Subcutaneous preadipocyte (primary cell): ENCODE measurements at places on chromosomes 1 and 21. TPM values are rescaled to one million over a fixed set of nuclear protein-coding genes. Genes with fewer than 3 reads are reported as not detected.

C1orf185 gene
- total RNA-seq: not detected in 2 replicates

ALDH4A1 gene
- total RNA-seq: 4.8 and 5.9 TPM in 2 replicates

CELA2B gene
- not detected in 2 replicates for total RNA-seq

TNFSF4 gene
- 0.73 and 1.8 TPM in 2 replicates for total RNA-seq

KIF26B gene
- under 0.01 TPM in 2 replicates for total RNA-seq

MRPS15 gene
- total RNA-seq: 86.0 and 96.2 TPM in 2 replicates

PGLYRP3 gene
- not detected in 2 replicates for total RNA-seq

LEFTY2 gene
- total RNA-seq: not detected in 2 replicates

SPOCD1 gene
- total RNA-seq: 39.7 and 74.5 TPM in 2 replicates

FMO2 gene
- total RNA-seq: 0.39 and 0.73 TPM in 2 replicates

GJA8 gene
- not detected in 2 replicates for total RNA-seq

ATP1A4 gene
- total RNA-seq: not detected in 2 replicates

MYBPHL gene
- total RNA-seq: not detected in 2 replicates

LRRN2 gene
- total RNA-seq: not detected in 2 replicates

CACNA1S gene
- total RNA-seq: not detected in 2 replicates

ANKRD13C gene
- 26.5 and 33.0 TPM in 2 replicates for total RNA-seq

ZNF593 gene
- 23.7 and 37.5 TPM in 2 replicates for total RNA-seq

ATP6V1G3 gene
- not detected in 2 replicates for total RNA-seq

IL12RB2 gene
- 0.20 TPM in 1 of 2 replicates, not detected in the other for total RNA-seq

LCE2C gene
- total RNA-seq: not detected in 2 replicates

SYT11 gene
- total RNA-seq: 20.2 and 25.6 TPM in 2 replicates

SFN gene
- total RNA-seq: 0.73 and 1.4 TPM in 2 replicates

KCNJ9 gene
- under 0.01 TPM in 1 of 2 replicates, not detected in the other for total RNA-seq

BTG2 gene
- total RNA-seq: 6.8 and 9.9 TPM in 2 replicates

AMY2B gene
- total RNA-seq: 3.3 and 4.4 TPM in 2 replicates

GREM2 gene
- total RNA-seq: 4.8 and 8.6 TPM in 2 replicates

LCE2A gene
- not detected in 2 replicates for total RNA-seq

DCST2 gene
- total RNA-seq: not detected in 2 replicates

PATJ gene
- total RNA-seq: 3.5 and 3.7 TPM in 2 replicates
